ENCODE measurements at places on chromosomes 6 and 20.

- no peak for DNase-seq
Observed at GRCh38 chr6:70707893-70708292, 40.2 kb downstream of the SMAP1 start.

GRCh38 chr6:141123497-141123896 lies 1009.2 kb upstream of the GJE1 start:
- DNase-seq = no peak

GRCh38 chr6:108644252-108644651 lies 83.5 kb downstream of the FOXO3 start:
- no peak for DNase-seq

DNA sequence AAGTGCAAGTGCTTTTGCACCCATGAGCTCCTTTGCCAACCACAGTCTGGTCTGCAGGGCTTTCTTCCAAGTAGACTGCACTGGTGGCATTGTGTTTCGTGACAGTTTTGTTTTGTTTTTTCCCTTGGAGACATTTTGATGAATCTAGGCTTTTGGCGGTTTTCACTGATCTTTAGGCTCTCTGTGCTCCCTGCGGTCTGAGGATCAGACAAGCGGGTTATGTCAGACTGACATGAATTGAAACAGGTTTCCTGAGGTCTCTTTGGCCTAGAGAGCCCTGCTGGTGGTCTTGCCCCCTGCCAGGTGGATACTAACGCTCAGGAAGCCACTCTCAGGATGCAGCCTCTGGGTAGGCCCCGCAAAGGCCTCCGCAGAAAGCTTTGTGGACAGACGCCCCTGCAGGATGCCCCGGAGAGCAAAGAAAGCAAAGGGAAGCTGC lies 555.4 kb upstream of the AGPAT4 start:
- no peak for DNase-seq

- DNase-seq = no peak
Observed at GRCh38 chr20:14775778-14776177, 438.4 kb upstream of the FLRT3 start.

DNA sequence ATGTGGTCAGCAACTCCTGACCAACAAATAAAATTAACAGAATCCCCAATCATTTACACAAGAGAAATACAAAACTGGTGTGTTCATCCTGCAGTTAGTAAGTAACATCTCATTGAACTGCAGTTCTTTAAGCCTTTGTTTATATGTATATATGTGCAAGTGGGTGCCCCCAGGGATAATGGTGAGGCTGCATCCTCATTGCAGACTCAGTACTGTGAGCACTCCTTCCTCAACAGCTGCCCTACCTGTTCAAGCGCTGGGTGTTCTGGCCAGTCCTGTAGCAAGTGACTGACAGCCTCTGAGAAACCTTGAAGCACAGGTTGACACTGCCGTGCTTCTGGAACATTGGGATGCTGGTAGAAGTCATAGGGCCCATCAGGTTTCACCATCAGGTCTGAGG lies 49.8 kb upstream of the LYRM2 start:
- DNase-seq = no peak

DNA sequence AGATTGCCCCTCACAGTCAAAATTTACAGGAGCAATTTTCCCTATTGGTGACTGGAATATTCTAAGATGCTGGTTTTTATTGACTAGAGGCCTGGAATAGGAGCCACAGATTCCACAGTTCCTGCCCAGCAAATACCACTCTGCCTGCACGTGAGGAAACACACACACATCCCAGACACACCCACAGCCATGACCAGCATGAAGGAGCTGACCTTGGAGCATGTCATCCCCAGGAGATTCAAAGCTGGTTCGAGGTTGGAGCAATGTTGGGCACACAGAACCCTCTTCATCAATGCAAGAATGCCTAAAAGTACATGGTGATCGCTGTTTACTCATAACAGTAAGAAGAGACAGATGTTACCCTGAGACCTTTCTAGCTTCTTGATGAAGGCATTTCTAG lies 244.6 kb upstream of the FOXQ1 start:
- no peak for DNase-seq

DNA sequence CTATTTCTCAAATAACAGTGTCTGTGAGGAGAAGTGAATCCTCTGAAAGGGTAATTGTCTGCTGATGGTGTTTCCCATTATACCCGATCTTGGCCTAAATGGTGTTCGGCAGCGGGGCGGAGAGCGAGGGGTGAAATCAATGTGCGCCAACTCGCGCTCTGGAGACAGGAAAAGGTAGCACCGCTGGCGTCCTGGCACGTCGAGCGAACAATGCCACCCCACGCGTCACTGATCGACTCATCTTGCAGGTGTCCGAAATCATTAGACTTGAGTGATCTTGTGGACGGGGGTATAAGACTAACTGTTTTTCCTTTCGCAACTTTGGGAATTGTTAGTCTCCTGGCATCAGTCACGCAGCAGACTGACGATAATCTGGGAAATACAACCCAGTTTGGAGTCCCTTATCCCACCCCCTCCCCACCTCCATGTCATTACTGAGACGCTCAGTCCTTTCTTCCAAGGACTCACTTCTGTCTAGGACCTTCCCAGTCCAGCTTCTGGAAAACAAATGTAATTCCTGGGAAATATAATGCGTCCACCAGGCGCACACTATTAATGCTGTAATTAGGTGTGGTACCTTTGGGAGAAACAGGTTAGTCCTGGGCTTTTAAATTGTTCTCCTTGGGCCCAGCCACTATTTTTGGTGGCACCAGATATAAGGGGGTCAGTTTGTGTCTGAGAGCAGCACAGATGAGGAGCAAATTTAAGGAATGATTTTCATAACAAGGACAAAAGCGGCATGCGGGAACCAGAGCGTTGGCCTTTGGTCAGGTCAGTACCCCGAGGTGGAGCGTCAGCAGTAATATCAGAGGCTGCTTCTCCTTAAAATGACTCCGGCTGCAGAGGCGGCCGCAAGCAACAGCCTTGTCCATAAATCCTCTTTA lies 2.3 kb downstream of the LINC00237 start:
- DNase-seq = no peak

GRCh38 chr6:167578371-167578901 lies 248.3 kb upstream of the AFDN start:
- DNase-seq = no peak

DNA sequence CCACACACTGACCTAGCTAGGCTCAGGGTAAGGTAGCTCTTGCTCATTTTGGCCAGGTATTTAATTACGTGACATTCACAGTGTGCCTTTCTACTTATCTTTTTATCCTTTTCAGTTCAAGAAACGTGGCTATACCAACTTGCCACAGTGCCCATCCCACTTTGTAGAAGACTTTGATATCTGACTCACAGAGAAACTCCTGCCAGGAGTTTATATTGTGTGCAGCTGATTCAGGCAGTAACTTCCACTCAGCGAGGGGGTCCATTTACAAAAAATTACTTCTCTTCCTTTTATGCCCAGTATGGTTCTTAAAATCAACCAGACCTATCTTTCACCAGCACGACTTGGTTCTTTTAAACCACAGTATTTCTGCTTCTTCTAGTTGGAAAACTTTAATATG lies 75.6 kb downstream of the PRL start:
- DNase-seq = no peak

DNA sequence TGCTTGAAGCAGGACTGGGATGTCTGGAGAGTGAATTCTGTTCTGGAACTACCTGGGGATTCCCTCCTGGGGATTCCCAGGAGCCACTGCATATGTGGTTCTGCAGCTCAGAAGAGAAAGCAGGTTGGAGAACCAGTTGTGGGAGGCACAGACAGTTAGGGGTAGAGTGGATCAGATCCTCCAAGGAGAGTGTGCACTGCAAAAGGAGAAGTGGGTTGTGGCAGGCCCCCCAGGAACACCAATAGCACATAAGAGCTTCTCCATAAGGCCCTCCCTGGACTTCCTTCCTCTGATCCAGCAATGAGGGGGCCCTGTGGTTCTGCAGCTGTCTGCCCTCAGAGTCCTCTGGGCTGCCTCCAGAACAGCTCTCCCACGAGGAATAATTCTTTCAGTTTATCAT lies 369.2 kb upstream of the CNR1 start:
- DNase-seq = no peak

DNA sequence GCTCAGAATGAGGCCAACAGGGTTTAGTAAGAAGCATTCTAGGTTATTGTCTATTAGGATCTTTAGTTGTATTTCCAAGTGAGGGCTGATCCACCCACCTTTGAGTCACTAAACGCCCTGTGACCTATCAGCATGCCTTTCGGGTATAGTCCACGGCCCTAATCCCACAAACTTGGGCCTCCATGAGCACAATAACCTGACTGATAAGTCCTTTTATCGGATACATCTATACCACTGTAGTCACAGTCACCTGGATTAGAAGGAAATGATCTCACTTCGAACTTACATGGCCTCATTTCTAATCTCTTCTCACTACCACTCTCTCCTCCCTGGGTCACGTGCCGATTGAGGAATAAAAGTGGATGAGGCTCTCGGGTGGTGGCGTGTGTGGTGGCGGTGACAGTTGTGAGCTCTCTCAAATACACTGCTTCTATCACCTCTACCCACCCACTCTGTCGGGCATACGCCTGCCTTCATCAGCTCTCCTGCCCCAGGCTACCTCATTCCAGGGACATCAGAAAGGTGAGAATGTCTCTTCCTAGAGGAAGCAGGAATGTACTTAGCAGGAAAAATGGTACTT lies 65.2 kb downstream of the TRAM2 start:
- DNase-seq = no peak

GRCh38 chr6:88616380-88616779 lies 347.0 kb downstream of the RNGTT start:
- DNase-seq = no peak

- no peak for DNase-seq
Observed at GRCh38 chr6:150296890-150297289, 71.9 kb upstream of the IYD start.

GRCh38 chr6:21596949-21597682 lies 3.6 kb downstream of the SOX4 start:
- peak; percentile 31 for DNase-seq

DNA sequence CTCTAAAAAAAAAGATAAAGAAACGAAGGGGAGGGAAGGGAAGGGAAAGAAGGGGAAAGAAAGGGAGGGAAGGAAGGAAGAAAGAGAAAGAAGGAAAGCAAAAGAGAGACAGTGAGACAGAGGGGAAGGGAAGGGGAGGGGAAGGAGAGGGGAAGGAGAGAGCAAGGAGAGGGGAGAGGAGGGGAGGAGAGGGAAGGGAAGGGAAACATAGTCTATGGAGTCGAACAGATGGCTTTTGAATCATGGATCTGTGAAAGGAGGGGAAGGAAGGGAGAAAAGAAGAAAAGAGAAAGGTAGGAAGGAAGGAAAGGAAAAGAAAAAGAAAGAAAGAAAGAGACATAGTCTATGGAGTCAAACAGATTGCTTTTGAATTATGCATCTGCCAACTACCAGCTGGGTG lies 16.7 kb upstream of the NCOA6 start:
- no peak for DNase-seq

- no peak for DNase-seq
Observed at GRCh38 chr6:151539506-151540268, 45.9 kb downstream of the CCDC170 start.

GRCh38 chr20:48721324-48722001 lies 106.3 kb downstream of the PREX1 start:
- DNase-seq = no peak

GRCh38 chr6:152063170-152063921 lies 255.9 kb downstream of the ESR1 start:
- no peak for DNase-seq

GRCh38 chr20:12358655-12359009 lies 440.9 kb downstream of the BTBD3 start:
- no peak for DNase-seq

DNA sequence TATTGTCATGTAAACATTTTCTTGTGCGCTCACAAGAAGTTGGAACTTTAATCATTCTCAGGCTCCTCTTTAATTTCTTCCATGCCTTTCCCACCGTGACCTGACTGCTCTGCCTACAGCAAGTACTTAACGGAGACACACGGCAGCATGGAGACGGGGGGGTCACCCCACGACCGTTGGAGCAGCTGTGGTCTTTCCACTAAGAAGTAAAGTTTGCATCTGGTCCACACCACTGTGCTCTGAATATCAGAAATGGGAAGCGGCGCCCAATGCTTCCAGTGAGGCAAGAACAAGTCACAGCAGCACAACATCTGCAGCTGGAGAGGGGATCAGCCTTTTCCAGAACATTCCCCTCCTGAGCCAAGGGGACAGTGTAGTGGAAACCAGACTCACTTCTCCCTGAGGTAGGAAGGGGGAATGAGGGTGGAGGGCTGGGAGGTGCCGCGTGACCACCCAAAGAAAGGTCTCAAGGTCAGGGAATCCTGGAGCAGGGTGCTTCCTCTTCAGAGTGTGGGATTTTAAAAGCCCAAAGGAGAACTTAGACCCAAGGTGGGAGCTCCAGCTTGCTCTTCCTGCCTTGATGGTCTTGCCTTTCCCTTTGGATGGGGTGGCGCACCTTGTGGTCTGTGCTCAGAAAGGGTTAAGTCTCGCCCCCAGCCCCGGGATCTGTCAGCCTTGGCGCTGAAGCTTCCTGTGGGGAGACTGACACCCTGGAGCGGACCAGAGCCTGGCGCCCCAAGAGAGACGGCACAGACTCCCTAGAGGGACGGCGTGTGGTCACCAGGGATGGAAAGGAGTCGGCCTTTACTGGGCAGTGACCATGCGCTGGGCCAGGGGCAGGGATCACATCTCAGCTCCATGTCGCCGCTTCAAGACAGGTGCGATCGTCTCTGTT lies 25.6 kb upstream of the SMOC2 start:
- DNase-seq = no peak

- no peak for DNase-seq
Observed at GRCh38 chr6:111985202-111985731, 68.6 kb upstream of the CCN6 start.

DNA sequence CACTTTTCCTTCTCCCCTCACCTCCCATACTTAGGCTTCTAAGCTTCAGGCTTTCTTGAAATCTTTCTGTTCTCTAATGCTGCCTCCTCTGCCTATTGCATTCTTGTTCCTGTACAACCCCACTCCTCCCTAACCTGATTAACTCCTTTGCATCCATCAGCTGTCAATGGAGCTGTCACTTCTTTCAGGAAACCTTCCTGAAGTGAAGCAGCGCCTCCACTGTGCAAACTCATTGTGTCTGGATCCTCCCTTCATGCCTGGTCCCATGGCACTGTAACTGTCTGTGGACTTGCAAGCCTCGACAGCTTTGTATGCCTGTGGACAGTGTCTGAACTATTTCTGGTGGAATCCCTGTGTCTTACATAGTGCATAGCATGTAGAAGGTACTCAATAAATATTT lies 185.0 kb downstream of the HS3ST5 start:
- no peak for DNase-seq

DNA sequence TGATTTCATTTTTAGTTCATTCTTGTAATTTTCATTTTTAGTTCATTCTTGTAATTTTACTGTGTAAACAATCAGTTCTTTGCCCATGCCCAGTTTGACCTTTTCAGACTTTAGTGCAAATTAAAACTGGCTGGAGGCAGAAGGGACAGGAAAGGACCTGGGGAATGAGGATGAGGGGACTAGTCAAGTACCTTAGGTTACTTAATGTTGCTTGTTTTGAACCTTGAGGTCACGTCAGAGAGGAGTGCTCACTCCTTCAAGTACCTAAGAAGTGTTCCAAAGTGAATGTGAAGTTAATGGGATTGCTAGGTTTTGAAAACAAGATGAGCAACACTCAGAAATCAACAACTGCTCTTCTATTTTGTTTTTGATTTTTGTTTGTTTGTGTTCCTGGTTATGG lies 82.5 kb downstream of the FOXO3 start:
- no peak for DNase-seq

GRCh38 chr6:108673602-108674001 lies 112.9 kb downstream of the FOXO3 start:
- no peak for DNase-seq

Data from stimulated activated naive CD4-positive, alpha-beta T cell (primary cell).